ENCODE measurements at places on chromosomes 4 and X. TPM values are rescaled to one million over a fixed set of nuclear protein-coding genes. Genes with fewer than 3 reads are reported as not detected.

The C4orf36 gene
- total RNA-seq: 0.52 TPM

The IL9R gene
- total RNA-seq: not detected

The FAM9C gene
- total RNA-seq: not detected

The ENPP6 gene
- 0.11 TPM for total RNA-seq

The FAM133A gene
- not detected for total RNA-seq

The ASMT gene
- total RNA-seq: not detected

The CC2D2A gene
- total RNA-seq: 4.6 TPM

The TCEAL2 gene
- not detected for total RNA-seq

The ARHGAP4 gene
- 3.7 TPM for total RNA-seq

The SLC4A4 gene
- not detected for total RNA-seq

The CT45A10 gene
- total RNA-seq: not detected

The QRFPR gene
- total RNA-seq: 1.8 TPM

The PDE5A gene
- total RNA-seq: 3.6 TPM

The SULT1B1 gene
- 2.1 TPM for total RNA-seq

The SMC1A gene
- 14.7 TPM for total RNA-seq

The NUDT10 gene
- total RNA-seq: under 0.01 TPM

The HTR2C gene
- not detected for total RNA-seq

The PGAM4 gene
- total RNA-seq: not detected

The IL13RA2 gene
- 0.22 TPM for total RNA-seq

The EFHC2 gene
- not detected for total RNA-seq

The KCNIP4 gene
- total RNA-seq: not detected

The S100P gene
- not detected for total RNA-seq

The ERCC6L gene
- 0.95 TPM for total RNA-seq

The CACNA1F gene
- under 0.01 TPM for total RNA-seq

The GPRASP3 gene
- total RNA-seq: 6.0 TPM

The MAGIX gene
- total RNA-seq: 0.76 TPM

The EMD gene
- total RNA-seq: 16.6 TPM

The TMEM150C gene
- 8.3 TPM for total RNA-seq

The FGG gene
- not detected for total RNA-seq

The XAGE2 gene
- not detected for total RNA-seq

The XAGE1A gene
- total RNA-seq: not detected

The ZNF732 gene
- total RNA-seq: 0.60 TPM

The ADH5 gene
- 69.7 TPM for total RNA-seq

The SYP gene
- total RNA-seq: 0.17 TPM

The TREX2 gene
- total RNA-seq: 4.7 TPM

The CT45A1 gene
- not detected for total RNA-seq

The MID1 gene
- total RNA-seq: 38.5 TPM

The AKAP4 gene
- not detected for total RNA-seq

The CCNA2 gene
- total RNA-seq: 11.2 TPM

The ASMTL gene
- 14.6 TPM for total RNA-seq

The BMPR1B gene
- total RNA-seq: not detected

The SYNPO2 gene
- total RNA-seq: 0.11 TPM

The PRSS12 gene
- 8.2 TPM for total RNA-seq

The SHISA3 gene
- not detected for total RNA-seq

The CYSLTR1 gene
- total RNA-seq: not detected

The OPHN1 gene
- total RNA-seq: 10.6 TPM

The MAGEB4 gene
- not detected for total RNA-seq

The KIT gene
- total RNA-seq: 1.1 TPM

The RNF150 gene
- 0.17 TPM for total RNA-seq

The LARP1B gene
- total RNA-seq: 13.4 TPM

The TSPAN7 gene
- total RNA-seq: 25.1 TPM

The RRH gene
- not detected for total RNA-seq

The HSFX1 gene
- total RNA-seq: 0.69 TPM

The MID1IP1 gene
- total RNA-seq: 14.0 TPM

The PSAPL1 gene
- total RNA-seq: not detected

The RBM46 gene
- not detected for total RNA-seq
